Esophagus muscularis mucosa (tissue), 4 donors: ENCODE measurements at places on chromosomes 16 and 17.

DNA sequence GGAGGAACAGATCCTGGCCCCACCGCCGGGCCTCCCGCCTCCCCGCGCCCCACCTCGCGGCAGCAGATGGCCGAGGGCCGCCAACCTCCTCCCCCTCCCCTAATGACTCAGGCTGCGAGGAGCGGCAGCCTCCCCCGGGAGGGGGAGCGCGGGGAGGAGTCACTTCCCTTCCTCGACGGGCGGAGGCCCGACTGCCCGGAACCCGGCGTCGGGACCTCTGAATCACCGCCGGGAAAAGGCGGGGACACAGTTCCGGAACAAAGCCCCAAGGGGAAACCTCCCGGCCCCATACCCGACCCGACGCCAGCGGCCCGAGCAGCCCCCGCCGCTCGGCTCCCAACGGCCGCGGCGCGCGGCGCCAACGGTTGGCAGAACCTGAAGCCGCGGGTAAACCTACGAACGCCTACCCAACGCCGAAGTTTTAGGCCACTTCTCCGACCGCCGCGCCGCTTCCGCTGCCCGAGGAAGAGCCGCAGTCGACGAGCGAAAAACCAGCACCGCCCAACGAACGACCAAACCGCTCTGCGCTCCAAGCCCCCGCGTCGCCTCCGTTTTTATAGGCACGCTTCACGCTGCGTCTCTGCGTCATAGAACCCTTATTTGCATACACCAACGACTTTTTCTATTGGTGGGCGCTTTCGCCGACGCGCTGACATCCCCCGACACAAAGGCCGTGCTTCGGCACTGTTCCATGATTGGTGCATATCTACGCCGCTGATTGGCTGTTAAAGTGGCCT lies 5.2 kb upstream of the UNK start:
- no peaks in the 10 kb centered on the region for H3K27me3 ChIP-seq
- peaks cover 49% of the 10 kb centered on the region for H3K4me1 ChIP-seq
- peak overlapping the region; percentile 97 for H3K4me3 ChIP-seq

DNA sequence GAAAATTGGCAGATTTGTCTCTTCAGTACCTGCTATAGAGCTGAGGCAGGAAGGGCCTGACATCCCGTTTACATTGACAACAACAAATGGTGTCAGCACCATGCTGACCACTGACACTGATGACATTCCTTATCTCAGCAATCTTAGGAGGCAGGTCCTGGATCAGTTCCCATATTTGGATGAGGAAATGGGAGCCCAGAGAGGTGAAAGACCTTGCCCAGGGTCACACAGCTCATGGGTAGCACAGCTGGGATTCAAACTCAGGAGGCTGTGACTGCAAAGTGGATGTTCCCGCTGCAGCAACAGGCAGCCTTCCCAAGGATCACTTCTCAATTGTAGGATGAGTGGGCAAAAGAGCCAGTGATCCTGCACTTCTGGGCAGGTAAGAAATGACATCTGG lies 30.5 kb upstream of the CACNG4 start:
- DNase-seq: no peak
- H3K27me3 ChIP-seq: no peaks in the 10 kb centered on the region
- no peaks in the 10 kb centered on the region for H3K36me3 ChIP-seq
- no peaks in the 10 kb centered on the region for H3K4me1 ChIP-seq

GRCh38 chr16:69894676-69895075 lies 56.5 kb upstream of the CLEC18A start:
- no peak overlapping the region for H3K4me3 ChIP-seq
- H3K27ac ChIP-seq: no peak overlapping the region

GRCh38 chr17:43976963-43977837 lies 23.5 kb upstream of the PYY start:
- H3K4me3 ChIP-seq: no peak overlapping the region
- no peaks in the 10 kb centered on the region for H3K36me3 ChIP-seq
- DNase-seq: no peak
- no peaks in the 10 kb centered on the region for H3K4me1 ChIP-seq

- H3K4me1 ChIP-seq: no peaks in the 10 kb centered on the region
- no peaks in the 10 kb centered on the region for H3K27me3 ChIP-seq
- no peaks in the 10 kb centered on the region for H3K36me3 ChIP-seq
- no peak overlapping the region for H3K4me3 ChIP-seq
Observed at GRCh38 chr16:3915426-3916260, 35.1 kb upstream of the CREBBP start.

- no peaks in the 10 kb centered on the region for H3K4me1 ChIP-seq
- H3K36me3 ChIP-seq: peaks cover 18% of the 10 kb centered on the region
- no peaks in the 10 kb centered on the region for H3K27me3 ChIP-seq
- H3K27ac ChIP-seq: no peak overlapping the region
Observed at GRCh38 chr17:37462492-37462891, 27.2 kb upstream of the DUSP14 start.

DNA sequence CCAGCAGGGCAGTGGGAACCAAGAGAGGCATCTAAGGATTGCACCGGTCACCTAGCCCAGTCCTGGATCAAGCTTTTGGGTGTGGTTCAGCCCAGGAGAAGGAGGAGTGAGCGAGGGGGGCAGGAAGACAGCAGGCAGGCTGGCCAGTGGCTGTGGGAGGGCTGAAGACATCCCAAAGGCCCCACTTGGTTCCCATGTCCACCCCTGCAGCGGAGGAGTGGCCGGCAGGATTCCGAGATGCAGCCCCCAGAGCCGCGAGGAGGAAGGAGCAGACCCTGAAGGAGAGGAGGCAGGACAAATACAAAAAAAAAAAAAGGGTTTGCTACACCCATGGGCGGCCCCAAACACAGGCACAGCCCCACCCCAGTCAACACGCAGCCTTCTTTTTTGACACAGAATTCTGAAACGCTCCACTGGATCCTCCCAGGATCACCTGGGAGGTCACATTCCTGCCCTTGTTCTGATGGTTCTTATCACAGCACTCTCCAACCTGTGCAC lies 1.1 kb upstream of the SLC47A2 start:
- H3K27ac ChIP-seq: no peak overlapping the region
- H3K4me1 ChIP-seq: peaks cover 9% of the 10 kb centered on the region
- H3K4me3 ChIP-seq: no peak overlapping the region
- no peaks in the 10 kb centered on the region for H3K36me3 ChIP-seq
- DNase-seq: no peak

- no peak for DNase-seq
- no peaks in the 10 kb centered on the region for H3K36me3 ChIP-seq
- no peak overlapping the region for H3K27ac ChIP-seq
- no peaks in the 10 kb centered on the region for H3K27me3 ChIP-seq
- H3K4me1 ChIP-seq: no peaks in the 10 kb centered on the region
- no peak overlapping the region for H3K4me3 ChIP-seq
Observed at GRCh38 chr17:17983376-17983775, 10.7 kb downstream of the DRC3 start.

DNA sequence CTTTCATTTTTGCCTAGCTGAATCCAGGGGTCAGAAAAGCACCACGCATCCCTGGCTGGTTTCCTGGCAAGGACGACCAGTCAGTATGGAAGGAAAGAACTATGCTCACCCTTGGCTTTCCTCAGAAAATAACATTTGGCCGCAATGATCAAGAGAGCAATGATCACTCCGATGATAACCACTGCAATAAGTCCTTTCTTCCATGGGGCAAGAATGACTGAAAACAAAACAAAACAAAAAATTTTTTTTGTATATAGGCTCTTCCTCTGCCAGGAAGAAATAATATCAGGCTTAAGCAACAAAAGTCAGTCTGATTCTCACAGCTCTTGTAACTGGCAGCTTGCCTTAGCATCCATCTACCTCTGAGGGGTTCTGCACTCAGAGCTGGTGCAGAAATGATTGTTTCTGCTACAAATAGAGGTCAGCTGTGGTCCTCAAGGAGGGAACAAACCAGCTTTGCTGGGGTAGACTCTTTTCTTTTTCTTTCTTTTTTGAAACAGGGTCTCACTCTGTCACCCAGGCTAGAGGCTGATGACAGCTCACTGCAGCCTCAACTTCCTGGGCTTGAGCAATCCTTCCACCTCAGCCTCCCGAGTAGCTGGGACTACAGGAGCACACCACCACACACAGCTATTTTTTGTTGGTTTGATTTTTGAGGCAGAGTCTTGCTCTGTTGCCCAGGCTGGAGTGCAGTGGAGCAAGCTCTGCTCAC lies 35.7 kb downstream of the PECAM1 start:
- H3K27me3 ChIP-seq: no peaks in the 10 kb centered on the region
- H3K4me3 ChIP-seq: no peak overlapping the region
- H3K27ac ChIP-seq: peak overlapping the region; percentile 28
- peaks cover 12% of the 10 kb centered on the region for H3K4me1 ChIP-seq

GRCh38 chr16:2768403-2769089 lies 8.5 kb downstream of the ELOB start:
- H3K27me3 ChIP-seq: no peaks in the 10 kb centered on the region
- peaks cover 40% of the 10 kb centered on the region for H3K4me1 ChIP-seq
- H3K36me3 ChIP-seq: peaks cover 82% of the 10 kb centered on the region
- no peak overlapping the region for H3K27ac ChIP-seq
- no peak for DNase-seq
- no peak overlapping the region for H3K4me3 ChIP-seq

- DNase-seq: no peak
- H3K4me3 ChIP-seq: no peak overlapping the region
- H3K27ac ChIP-seq: no peak overlapping the region
- no peaks in the 10 kb centered on the region for H3K36me3 ChIP-seq
- H3K4me1 ChIP-seq: no peaks in the 10 kb centered on the region
- H3K27me3 ChIP-seq: no peaks in the 10 kb centered on the region
Observed at GRCh38 chr16:77223184-77223583, 24.0 kb downstream of the SYCE1L start.

DNA sequence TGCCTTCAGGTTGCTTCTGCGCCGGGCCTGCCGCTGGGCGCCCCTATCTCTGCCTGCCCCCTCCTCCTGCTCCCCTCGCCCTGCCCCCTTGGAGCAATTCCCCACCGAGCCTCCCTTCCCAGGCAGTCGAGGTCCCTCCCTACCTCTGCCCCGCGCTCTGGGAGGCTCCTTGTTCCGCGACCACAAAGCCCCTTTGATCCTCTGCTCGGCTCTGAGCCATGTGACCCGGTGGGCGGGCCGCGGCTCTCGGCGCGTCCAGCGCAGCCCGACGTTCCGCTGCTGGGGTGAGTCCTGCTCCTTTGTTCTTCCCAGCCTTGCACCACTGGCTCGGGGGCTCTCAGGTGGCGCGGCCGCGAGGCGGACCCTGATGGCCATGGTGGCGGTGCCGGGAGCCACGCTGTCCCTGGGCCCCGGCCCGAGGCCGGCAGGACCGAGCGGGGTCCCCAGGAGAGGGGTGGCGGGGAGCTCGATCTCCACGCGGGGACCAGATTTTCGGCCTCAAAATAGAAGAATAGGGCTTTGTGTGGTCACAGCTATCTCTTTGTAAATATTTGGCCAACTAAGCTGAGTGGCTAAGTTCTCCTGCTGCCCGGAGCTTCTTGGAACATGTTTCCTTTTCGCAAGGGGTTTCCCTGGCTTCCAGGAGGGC lies 310.6 kb downstream of the SEC14L1 start:
- H3K36me3 ChIP-seq: no peaks in the 10 kb centered on the region
- peaks cover 97% of the 10 kb centered on the region for H3K4me1 ChIP-seq
- H3K27me3 ChIP-seq: no peaks in the 10 kb centered on the region
- H3K4me3 ChIP-seq: peak overlapping the region; percentile 57
- peak overlapping the region; percentile 96 for H3K27ac ChIP-seq

DNA sequence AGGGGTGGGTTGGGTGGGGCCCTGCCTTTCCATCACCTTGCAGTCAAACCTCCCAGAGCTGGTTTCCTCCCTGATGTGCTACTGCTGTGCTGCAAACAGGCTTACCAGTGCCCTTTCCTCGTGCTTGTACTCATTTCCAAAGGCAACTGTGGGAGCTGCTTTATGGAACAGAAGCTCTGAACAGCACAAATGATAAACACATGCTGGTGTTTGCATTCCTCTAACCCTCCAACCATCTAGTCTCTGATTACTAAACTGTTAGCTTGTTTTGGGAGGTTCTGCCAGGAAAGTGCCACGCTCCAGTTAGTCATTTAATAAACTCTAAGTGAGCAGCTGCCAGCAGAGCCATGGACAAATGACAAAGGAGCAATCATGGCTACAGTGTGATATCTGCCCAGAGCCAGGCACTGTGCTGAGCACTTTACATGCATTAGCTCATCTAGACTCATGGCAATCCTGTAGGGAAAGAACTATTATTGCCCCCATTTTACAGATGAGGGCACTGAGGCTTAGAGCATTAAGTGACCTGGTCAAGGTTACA lies 110.4 kb downstream of the VAT1L start:
- no peaks in the 10 kb centered on the region for H3K36me3 ChIP-seq
- no peak for DNase-seq
- peaks cover 7% of the 10 kb centered on the region for H3K4me1 ChIP-seq

GRCh38 chr17:78125138-78125913 lies 3.2 kb downstream of the TMC6 start:
- peak overlapping the region; percentile 32 for H3K27ac ChIP-seq
- H3K4me1 ChIP-seq: peaks cover 63% of the 10 kb centered on the region
- H3K27me3 ChIP-seq: peaks cover 9% of the 10 kb centered on the region
- H3K4me3 ChIP-seq: no peak overlapping the region

DNA sequence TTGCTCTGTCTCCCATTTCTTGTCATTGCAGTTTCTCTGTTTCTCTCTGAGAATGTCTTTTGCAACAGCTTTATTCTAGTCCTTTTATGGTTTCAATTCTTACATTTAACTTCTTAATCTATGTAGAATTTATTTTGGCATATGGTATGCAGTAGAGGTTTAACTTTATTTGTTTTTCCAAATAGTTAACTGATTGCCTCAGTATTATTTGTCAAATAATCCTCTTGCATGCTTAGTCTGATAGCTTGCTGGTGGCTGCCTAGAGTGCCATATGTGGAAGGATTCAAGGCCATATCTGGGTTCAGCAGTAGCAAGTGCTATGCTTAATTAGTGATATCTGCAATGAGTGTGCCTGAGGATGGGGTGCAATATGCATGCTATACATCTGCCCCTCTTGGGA lies 6.9 kb downstream of the SNTB2 start:
- peaks cover 7% of the 10 kb centered on the region for H3K4me1 ChIP-seq
- no peaks in the 10 kb centered on the region for H3K36me3 ChIP-seq
- peak overlapping the region; percentile 16 for H3K27ac ChIP-seq

DNA sequence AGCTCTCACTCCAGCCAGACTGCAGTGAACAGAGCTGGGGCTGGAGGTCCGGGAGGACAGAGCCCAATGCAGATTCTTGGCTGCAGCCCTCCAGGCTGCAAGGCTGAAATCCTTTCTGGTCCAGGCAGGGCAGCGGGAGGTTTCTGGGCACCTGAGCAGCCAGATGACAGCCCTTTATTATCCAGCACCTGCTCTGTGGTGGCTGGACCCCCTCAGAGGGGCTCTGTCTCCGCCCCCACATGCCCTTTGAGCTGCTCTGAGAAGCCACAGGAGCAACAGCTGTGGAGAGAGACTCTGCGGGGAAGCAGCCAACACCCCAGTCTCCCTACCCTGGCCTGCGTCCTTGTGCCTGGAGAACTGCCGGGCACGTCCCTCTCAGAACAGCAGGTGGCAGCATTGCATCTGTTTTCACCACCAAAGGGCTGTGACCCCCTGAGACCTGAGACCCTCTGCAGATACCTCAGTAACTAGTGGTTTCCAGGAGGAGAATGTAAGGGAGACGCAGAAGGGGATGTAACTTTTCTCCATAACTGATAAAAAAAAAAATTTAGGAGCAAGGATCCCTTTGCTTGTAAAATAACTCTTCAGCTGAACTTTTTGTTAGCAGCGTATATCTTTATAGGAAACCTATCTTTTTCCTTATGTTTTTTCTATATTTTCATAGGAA lies 3.7 kb upstream of the CNP start:
- no peaks in the 10 kb centered on the region for H3K27me3 ChIP-seq
- peaks cover 27% of the 10 kb centered on the region for H3K4me1 ChIP-seq
- peaks cover 1% of the 10 kb centered on the region for H3K36me3 ChIP-seq
- no peak overlapping the region for H3K4me3 ChIP-seq
- no peak for DNase-seq
- no peak overlapping the region for H3K27ac ChIP-seq

GRCh38 chr16:2337431-2338296 lies 2.9 kb downstream of the ABCA3 start:
- H3K36me3 ChIP-seq: no peaks in the 10 kb centered on the region
- H3K4me1 ChIP-seq: peaks cover 19% of the 10 kb centered on the region
- H3K4me3 ChIP-seq: no peak overlapping the region
- DNase-seq: no peak
